ENCODE measurements at places on chromosomes 4 and X.
A peak's percentile ranks its signal among the peaks of the same experiment; 100 is the strongest.

GRCh38 chr4:152328582-152328981 is 207.3 kb downstream of the FBXW7 start:
- DNase-seq, result no peak

DNA sequence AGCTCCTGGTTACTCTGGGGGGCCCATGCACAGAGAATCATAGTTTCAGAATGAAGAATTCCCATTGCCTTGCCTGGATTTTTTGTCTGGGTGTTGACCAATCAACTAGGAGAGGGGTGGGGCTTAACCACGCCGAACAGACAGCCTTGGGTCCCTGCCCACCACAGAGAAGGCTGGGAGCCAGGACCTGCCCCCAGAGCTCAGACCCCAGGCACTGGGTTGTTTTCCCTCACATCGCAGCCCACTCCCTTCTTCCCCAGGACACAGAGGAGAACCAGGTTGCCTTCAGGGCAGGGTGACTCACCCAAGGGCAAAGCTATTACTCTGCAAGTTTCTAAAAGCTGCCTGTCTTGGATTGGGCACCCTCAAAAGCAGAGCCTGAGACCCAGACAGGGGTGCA is 23.3 kb upstream of the CRMP1 start:
- no peak for DNase-seq

DNA sequence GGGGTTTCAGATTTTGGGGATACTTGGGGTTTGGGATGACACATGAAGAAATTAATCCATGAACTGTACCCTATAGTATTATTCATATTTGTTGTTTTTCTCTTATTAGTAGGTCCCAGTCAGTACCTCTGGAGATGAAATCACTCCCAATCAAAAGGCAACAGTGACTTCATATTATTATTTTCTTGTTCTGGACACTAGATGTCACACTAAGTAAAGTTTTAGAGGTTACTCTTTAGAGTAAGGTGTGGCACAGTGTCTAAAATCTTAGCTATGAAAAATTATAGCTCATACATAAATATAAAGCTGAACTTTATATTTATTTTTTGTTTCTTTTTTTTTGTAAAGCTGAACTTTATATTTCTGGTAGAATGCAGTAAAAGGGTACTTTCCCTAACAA is 35.1 kb downstream of the FAM114A1 start:
- DNase-seq, result peak; percentile 20

- DNase-seq, result no peak
Observed at GRCh38 chrX:10981506-10981905, 129.6 kb upstream of the HCCS start.

DNA sequence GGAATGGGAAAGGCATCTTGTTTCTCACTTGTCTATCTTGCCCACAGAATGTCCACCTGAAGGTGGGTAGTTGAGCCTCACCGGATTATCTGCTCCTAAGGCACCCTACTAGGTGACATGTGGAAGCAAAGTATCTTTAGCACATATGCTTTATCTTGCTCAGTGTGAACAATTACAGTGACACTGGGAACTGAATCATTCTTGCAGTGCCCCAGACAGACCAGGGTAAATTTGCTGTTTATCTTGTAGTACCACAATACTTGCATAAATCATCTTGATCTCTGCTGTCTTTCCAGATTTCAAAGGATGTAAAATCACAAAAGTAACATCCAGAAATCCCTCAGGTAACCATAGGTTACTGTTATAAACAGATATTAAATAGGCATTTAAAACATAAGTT is 930.0 kb upstream of the INTU start:
- DNase-seq, result no peak

- no peak for DNase-seq
Observed at GRCh38 chr4:12084690-12085089, 656.0 kb upstream of the HS3ST1 start.

DNA sequence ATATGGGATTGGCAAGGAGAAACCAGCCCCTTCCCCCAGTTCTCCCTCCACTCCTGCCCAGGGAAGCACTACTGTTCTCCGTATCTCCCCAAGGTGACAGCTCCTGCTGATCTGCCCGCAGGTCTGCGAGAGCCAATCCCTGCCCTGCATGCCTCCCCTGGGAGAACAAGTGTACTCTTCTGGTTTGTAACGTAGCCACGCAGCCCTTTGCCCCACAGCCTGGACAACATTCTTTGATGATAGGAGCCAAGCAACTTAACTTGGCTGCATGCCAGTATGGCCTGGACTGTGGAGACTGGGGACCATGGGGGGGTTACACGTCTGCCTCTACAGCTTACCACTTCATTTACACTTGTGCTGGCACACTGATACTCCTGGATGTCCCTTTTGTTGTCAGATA is 2.0 kb downstream of the STBD1 start:
- DNase-seq, result peak; percentile 16

DNA sequence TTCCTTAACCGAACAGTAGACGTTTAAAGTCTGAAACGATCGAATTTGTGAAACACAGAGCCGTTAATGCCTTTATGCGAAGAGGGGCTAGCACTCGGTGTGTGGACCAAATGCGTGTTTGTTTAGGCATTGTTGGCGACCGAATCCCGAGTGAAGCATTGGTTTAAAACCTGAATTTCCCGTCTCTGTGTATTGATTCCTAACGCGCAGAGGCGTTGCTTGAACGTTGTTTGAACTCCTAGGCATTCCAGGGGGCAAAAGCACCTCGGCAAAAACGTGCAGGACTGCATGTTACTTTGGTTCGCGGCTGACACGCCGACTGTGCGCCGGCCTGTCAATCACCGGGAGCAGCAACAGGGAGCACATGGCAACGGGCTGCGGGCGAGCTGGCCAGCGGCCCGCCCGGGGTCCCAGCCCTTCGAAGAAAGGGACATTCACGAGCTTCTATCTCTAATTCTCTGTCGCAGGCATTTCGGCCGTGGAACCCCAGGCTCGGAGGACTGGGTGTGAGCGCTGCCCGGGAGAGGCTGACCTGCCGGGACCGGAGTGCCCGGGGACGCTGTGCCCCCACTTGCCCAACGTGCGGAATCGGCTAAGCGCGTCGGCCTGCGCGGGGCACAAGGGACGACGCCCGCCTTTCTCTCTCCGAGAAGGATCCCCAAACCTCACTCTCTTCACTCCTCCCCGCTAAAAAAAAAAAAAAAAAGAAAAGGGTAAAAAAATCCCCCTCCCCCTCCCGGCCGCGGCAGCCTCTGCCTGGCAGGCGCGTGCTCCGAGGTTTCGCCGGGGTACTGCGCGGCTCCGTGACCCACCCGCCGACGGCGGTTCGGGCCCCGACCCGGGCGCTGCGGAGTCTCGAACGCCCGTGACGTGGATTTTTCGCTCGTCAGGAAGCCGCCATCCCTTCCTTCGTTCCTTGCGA is 810 bp downstream of the SPRY1 start:
- peak; percentile 74 for DNase-seq

DNA sequence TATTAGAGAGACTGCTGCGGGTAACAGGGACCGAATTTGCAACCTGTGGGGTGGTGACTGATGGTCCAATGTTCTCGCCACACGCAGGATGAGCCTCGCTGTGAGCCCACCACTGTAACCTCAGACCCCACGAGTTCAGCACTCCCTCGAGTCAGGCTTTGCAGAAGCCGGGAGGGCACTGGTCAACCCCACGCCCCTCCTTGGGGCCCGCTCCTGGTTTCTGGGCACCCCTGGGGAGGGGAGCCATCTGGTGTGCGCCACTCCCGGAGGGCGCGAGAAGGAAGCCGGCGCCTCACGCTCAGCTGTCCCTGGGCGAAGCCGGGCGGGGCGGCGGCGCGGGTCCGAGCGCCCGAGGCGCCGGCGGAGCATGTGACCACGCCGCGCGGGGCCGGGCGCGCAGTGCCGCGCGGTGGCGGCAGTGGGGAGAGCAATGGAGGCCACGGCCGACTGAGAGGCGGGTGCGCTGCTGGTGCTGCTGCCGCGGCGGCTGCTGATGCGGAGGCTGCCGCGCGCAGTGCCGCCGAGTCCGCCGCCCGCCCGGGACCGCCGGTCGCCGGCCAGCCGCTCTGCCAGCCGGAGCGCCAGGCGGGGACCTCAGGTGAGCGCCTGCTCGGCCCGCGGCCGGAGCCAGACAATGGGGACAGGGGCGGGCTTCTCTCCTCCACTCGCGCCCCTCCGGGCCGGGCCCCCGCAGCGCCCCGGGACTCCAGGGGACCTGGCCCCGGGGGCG is 100.1 kb downstream of the CEP135 start:
- peak; percentile 92 for DNase-seq

Measured in astrocyte of the hippocampus (primary cell).